SW480 (cell line): ENCODE measurements at places on chromosomes 5 and 9.
A peak's percentile ranks its signal among the peaks of the same experiment; 100 is the strongest.

GRCh38 chr5:138850865-138851435, 24.2 kb downstream of the LRRTM2 start:
- no peak for DNase-seq

- no peak for DNase-seq
Observed at GRCh38 chr5:135218486-135218755, 180.6 kb downstream of the MACROH2A1 start.

DNA sequence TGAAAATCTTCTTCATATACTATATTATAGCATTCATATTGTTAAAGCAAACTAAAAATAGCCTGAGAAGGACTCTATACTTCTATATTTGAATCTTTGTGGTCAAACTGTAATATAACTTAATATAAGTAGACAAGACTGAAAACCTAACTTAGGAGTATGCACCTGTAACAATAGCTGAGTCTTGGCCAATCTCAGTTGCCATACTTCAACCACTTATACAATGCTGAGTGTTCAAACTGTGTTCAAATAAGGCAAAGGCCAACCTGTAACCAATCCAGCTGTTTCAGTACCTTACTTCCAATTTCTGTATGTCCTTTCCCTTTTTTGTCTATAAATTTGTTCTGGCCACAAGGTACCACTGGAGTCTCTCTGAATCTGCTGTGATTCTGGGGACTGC, 1360.8 kb upstream of the CDH9 start:
- no peak for DNase-seq

- no peak for DNase-seq
Observed at GRCh38 chr5:150211156-150212030, 21.5 kb downstream of the SLC6A7 start.

DNA sequence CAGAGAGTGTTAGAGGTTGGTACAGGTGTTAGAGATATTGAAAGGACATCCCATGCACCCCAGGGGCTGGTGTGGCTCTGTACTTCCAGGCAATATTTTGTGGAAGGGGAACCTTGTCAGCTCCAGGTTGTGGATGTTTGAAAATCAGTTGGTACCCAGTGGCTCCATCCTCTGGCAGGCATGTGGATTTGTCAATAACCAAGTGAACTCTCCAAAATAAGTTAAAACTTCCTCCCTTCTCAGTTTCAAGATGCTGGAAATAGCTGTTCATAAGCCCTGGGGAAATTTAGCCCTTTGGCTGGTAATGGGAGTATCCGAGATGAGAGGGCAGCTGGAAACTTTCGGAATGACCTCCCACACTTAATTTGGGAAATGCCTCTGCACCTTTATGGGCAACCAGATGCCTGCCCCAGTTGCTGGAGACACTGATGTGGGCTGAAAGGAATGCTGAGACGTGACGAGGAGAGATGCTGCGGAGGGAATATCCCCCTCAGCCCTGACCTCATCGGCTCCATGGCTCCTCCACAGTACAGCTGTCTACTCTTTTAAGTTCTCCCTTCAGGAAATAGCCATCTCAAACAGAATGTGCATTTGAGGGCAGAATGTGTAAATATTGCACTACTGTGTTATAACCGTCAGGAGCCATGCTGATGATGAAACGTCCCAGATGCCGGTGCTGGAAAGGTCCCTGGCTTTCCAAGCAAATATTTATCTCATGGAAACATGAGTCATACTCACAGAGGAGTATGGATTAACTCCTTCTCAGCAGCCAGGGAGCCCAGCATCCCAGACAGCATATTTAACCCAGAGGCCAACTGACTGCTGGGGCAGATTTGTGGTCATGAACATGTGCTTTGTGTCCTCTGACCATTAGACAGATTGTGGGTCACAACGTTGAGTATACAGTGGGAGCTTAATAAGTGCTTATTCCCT, 29.5 kb downstream of the TGFBI start:
- peak; percentile 83 for DNase-seq
